Adrenal gland (tissue), 19 donors: ENCODE measurements at places on chromosomes 6 and 20.

GRCh38 chr20:57791966-57792365 lies 82.2 kb upstream of the PMEPA1 start:
- no peak for DNase-seq

DNA sequence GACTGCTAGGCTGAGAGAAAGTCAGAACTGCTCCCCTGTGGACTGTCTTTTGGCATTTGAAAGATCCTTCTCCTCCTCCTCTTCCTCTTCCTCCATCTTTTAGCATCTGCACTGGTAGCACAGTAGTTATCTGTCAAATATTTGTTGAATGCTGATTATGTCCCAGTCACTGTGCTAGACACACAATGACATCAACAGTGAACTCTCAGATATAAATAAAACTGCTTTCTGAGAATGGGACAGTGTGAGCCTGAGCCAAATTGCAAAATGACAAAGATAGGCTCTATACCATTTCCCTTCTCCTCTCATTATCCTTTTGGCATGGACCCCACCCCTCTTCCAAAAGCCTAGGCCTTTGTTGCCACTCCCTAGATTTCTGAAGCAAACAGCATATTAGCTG lies 27.9 kb upstream of the LRRC1 start:
- no peak for DNase-seq

DNA sequence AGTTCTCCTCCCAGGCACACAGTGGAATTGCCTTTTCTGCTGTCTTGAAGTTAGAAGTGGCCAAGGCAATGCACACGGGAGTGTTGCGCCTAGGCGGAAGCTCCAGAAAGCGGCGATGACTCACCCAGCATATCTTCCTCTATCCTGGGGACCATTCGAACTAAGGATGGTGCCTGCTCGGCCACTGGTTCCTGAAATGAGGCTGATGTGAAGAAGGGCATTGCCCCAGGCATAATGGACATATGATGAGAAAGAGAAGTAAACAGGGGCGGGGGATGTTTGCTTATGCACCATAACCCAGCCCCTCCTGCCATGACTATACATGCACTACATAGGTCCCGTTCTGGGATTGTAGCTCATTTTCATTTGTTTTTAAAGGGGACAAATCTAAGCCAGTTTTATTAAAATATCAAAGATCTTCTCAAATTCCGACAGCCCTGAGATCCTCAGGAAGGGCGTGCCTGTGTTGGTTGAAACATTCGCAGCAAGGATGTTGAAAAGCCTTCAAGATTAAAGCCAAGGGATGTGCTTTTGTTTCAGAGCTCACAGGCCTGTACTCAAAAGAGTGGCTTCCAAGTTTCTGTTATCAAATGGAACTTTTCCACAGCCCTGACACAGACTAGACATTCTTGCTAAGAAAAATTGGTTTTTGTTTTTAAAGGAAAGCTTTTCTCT lies 218.5 kb downstream of the LY86 start:
- DNase-seq, result peak; percentile 56

- no peak for DNase-seq
These were observed 9.0 kb downstream of the POLH start for GRCh38 chr6:43584892-43585570.

DNA sequence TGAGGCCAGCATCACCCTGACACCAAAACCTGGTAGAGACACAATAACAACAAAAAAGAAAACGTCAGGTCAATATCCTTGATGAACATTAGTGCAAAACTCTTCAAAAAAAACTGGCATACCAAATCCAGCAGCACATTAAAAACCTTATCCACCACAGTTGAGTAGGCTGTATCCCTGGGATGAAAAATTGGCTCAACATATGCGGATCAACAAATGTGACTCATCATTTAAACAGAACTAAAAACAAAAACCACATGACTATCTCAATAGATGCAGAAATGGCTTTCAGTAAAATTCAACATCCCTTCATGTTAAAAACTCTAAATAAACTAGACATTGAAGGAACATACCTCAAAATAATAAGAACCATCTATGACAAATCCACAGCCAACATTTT lies 59.6 kb upstream of the PHIP start:
- no peak for DNase-seq

DNA sequence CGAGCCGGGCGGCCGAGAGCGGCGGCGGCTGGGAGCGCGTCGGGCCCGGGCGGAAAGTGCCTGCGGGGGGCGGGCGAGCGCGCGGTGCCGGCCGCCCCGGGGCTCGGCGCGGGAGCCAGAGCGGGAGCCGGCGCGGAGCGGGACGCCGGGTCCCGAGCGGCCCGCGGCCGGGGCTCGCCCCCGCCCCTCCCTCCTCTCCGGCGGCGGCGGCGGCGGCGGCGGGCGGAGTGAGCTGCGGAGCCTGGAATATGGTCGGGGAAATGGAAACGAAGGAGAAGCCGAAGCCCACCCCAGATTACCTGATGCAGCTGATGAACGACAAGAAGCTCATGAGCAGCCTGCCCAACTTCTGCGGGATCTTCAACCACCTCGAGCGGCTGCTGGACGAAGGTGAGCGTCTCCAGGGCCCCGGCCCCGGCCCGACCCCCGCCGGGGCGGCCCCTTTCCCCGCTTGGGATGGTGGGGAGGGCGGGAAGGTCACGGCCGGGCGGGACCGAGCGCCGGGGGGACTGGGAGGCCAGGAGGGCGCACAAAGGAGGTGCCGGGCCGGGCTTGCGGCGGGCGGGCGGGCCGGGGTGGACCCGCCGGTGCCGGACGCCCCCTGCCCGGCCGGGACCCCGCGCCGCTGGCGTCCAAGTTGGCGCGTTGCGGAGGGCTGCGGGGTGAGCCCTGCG lies 565 bp downstream of the QKI start:
- no peak for DNase-seq

GRCh38 chr6:88566746-88567534 lies 396.5 kb downstream of the RNGTT start:
- DNase-seq, result no peak

- DNase-seq, result no peak
These were observed 140.8 kb downstream of the ZFAND3 start for GRCh38 chr6:37960139-37960935.

DNA sequence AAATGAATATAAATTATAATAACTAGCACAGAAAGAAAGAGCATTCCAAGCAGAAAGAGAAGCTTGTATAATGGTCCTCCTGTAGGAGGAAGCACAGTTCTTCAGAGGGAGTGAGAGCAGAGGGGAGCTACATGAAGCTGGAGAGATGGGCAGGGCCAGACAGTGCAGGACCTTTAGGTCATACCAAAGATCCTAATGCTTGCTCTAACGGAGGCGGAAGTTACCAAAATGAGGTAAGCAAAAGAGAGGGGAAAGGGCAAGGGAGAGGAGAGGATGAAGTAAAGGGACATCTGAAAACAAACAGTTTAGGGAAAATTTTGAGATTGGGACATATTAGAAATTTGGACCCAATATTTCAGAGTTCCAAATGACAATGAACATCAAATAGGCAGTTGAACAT lies 50.2 kb downstream of the HBS1L start:
- no peak for DNase-seq

DNA sequence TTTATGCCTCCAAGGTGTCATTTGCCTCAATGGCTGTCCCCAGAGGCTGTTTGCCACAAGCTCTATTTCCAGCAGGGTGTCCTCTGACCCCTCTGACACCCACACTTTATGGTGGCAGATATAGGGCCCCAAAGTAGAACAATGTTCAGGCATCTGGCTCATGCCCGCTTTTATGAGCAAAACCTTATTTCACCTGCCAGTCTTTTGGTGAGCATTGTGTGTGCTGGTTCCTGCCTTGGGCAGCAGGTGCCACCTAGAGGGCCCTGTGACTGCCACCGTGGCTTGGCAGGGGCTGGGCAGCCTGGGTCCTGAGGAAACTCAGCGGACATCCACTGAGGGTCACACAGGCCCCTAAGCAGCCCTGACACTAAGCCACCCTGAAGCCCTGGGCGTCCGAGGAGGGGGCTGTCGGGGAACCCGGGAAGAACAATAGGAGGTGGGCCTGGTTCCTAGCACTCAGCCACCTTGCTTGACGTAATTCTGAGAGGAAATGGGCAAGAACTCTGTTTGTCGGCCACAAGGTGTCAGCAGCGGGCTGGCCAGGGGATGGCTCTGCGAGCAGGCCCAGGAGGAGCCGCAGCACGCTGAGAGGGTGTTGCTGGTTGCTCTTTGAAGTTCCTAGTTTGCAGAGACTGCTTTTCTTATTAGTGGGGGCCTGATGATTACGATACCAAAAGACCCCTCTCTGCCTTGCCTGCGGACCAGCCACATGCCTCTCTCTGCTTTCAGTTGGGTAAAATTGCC lies 148.9 kb downstream of the SCML4 start:
- DNase-seq, result peak; percentile 86

DNA sequence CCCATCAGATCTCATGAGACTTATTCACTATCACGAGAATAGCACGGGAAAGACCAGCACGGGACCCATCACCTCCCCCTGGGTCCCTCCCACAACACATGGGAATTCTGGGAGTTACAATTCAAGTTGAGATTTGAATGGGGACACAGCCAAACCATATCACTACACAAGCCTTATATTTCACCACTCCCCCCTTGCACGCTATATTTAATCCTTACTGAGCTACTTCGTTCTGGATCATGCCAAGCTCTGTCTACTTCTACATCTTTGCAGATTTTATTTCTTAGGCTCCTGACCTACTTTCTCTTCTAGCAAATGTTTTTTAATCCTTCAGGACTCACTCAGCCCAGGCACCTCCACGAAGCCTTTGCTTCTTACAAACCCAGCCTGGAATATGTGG lies 452.6 kb upstream of the SOX4 start:
- DNase-seq, result no peak

- DNase-seq, result no peak
These were observed 714 bp downstream of the AIF1 start for GRCh38 chr6:31615748-31616147.

GRCh38 chr6:117264369-117264691 lies 1.0 kb upstream of the VGLL2 start:
- no peak for DNase-seq

DNA sequence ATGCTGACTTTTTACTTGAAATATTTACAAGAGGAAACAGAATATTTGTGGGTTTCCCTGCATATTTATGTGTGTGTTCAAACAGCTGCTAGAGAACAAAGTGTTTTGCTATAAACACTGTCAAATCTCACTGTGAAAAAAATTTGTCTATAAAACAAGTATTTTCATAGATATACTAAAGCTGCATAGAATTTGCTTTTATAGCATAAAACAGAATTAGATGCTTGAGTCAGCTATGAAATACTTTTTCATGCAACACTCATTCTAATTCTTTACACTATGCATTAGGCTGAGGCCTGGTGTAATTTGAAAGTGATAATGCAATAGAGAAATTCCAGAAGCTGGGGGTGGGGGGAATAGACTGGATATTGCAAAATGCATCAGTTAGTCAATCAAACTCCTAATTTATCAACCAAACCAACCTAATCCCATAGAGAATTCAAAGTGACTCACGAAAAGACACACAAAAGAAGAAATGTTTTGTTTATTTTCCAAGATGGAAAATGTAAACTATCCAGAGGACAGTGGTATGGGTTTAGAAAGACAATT lies 148.2 kb downstream of the LAMA2 start:
- no peak for DNase-seq

DNA sequence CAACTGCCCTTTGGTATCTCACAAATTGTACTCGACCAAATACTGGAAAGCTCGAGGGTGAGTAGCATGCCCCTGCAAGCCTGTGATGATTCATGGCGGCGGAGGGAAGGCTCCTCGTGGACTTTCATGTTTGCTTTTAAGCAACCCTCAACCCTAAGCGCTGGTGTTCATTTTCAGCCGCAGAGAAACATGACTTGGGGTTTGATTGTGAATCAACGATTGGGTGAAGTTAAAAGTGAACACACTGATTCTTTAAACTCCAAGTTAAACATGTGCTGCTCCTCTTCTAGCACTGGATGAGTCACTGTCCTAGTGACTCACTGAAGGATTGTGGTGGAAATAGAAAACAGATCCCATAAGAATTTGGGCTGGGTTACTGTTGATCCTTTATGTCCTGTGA lies 8.3 kb downstream of the CD109 start:
- DNase-seq, result no peak

DNA sequence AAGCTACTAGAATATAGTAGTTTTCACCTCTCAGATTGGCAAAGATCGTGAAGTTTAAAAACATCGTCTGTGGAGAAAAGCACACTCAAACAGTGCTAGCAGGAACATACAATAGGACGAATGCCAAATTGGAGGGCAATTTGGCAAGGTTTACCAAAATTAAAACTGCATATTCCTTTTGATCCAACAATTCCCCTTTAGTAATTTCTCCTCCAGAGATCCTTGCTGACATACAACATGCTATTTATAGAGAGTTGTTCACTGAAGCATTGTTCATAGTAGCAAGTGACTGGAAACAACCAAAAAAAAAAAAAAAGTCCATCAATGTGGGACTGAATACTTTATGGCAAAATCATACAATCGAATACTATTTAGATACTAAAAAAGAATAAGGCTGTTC lies 202.2 kb downstream of the ATXN1 start:
- no peak for DNase-seq

DNA sequence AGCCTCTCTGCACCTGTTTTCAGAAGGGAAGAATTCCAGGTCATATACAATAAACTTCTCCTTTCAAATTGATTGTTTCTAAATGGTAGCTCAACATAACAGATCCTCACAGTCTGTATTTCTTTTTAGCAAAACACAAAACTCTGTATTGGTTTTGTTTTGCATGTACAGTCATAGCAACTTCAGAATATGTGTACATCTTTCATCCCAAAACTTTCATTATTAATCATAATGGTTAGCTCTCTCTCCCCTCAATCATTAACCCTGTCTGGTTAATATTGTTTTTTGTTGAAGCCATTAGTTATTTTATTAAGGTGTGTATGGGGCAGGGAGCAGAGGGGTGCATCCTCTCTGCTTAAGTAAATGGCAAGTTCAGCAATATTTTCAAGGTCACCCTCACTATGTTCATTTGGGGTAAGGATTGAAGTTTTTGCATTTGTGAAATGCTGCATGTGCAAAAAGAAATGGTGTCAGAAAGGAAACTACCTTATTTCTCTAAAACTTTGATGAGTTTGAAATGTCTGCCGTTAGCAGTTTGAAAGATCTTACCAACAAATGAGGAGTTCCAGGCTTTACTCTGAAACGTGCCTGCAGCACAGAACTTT lies 136.8 kb upstream of the BTBD3 start:
- DNase-seq, result no peak

DNA sequence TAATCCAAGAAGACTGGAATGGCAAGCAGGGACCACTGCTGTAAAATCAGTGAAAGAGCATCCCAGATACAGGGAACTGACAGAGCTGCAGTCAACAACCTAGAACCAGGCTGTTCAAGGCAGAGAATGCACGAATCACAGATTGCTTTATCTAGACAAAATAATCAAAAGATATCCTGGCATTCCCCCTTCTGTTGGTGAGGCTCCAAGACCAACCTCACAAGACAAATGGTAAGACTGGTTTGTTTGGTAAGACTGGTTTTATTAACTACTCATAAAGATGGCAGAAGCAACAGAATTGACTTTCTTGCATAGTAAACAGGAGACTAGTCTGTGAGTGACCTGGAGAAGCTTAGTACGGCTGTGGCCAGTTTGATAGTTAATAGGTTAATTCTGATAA lies 88.8 kb upstream of the AHI1 start:
- no peak for DNase-seq
